ENCODE measurements at places on chromosomes 7 and 10.

GRCh38 chr7:145862212-145862611, 254.4 kb upstream of the CNTNAP2 start:
- DNase-seq, result no peak

- peak; percentile 33 for DNase-seq
These were observed 73.9 kb downstream of the NRP1 start for GRCh38 chr10:33260403-33261149.

DNA sequence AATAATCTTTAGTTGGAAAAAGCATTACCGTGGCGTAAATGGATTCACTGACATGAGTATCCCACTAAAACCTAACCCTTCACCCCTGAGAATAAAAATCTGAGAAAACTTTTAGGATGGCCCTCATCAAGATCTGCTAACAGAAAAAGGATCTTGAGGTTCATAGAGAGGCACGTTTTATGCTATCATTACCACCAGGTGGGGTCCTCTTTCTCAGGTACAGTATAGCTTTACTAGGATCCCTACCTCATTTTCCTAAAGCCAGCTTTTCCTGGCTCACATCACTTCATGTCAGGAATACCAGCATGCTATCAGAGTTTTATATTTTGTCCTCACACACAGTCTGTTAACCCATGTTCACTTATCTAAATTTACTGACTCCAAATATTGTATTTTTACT, 173.7 kb downstream of the POM121L12 start:
- DNase-seq, result no peak

GRCh38 chr10:22606164-22606614, 108.2 kb downstream of the PIP4K2A start:
- peak; percentile 45 for DNase-seq

DNA sequence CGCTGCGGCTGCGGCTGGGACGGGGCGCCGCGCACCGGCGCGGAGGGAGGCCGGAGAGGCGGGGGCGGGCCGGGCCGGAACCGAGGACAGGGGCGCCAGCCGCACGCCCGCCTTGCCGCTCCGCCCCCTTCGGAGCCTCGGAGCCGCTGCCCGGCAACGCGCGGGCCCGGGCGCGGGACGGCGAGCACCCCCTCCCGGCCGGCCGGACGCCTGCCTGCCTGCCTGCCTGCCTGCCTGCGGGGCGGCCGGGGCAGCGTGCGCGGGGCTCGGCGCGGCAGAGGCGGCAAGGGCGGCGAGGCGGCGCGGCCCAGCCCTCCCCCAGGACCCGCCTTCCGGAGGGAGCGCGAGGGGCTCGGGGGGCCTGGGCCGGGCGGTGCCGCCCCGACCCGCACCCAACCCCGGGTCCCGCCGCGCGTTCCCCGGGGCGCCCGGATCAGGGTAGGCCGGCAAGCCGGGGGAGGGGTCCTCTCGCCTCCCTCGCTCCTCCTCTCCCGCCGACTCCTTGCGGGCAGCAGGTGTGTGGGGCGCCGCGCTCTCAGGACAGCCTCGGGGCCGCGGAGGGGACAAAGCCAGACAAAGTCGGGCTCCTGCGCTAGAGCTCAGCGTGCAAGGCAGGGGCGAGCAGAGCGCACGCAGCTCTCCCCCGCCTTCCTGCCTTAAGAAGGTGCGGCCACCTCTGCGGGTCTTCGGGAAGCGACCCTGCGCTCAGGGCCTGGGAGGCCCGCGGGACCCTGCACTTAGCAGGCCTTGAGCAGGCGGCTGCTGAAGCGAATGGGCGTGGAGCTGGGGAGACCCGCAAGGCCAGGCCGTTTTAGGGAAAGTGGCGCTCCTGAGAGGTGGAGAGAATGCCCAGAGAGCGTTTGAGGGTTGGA, at the start of gene KIAA1549:
Gene KIAA1549 (minus strand): TSS at position 58 of the 872 bp plus-strand sequence. CDS start 120 bp downstream, outside the sequence.
- peak; percentile 48 for DNase-seq

DNA sequence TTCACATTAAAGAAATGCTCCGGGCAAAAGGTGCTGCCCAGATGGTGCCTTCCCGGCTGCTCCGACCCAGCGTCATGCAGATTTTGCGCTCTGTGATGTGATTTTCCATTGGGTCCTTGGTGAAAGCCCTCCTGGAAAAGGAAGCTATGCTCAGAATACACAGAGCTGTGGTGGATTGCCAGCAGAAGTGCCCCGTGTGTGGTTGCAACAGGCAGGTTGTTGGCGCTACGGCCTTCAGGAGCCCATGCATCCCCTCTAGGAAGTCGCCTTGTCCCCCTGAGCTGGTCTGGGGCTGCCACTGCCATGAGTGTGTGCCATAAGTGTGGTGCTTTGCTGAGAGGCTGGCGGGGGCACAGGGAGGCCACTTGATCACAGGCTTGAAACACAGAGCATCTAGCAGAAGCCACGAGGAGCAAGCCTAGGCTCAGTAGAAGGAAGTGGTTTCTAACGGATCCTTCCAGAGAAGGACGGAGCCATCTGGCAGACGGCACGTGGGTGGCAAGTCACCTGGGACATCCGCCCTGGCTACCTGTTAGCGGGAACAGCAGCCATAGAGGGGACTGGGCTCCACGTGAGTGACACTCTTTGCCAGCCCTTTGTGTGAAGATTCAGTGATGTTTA, 210.9 kb downstream of the CUX1 start:
- DNase-seq, result no peak

- no peak for DNase-seq
These were observed at the start of gene JCAD for GRCh38 chr10:30059209-30060107. TSS of gene JCAD (minus strand) at chr10:30059586. CDS start at chr10:30047812, 11,774 bp downstream.

DNA sequence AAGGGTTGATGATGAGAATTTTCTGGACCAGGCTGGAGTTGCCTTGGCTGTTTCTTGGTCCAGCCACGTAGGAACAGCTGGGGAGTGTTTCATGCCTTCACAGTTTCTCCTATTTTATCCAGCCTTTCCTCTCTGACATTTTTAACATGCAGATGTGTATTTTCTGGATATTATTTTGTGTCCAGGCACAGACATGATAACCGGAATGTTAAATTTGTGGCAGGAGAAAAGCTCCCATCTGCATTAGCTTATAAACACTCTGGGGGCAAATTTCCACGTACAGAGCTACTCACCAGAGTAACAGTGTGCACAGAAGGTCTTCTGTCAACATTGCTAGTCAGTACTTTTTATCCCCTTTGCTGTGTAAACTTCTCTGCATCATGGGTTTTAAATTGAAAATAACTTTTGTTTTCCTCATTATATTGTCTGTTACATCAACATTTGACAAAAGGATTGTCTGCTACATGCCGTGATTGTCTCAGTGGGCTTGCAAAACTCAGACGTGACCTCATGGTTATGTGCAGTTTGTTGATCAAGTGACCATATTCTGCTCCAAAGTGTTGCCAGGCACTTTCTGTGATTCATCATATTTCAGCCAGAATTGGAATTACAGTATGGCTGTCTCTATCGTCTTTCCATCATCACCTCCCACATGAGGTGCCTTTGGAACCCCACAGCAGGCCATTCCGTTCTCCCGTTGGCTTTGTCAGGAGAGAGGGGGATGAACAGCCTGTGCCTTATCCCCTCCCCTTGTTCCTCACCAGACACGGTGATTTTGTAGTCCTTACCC, 41.4 kb downstream of the INSYN2A start:
- peak; percentile 13 for DNase-seq

DNA sequence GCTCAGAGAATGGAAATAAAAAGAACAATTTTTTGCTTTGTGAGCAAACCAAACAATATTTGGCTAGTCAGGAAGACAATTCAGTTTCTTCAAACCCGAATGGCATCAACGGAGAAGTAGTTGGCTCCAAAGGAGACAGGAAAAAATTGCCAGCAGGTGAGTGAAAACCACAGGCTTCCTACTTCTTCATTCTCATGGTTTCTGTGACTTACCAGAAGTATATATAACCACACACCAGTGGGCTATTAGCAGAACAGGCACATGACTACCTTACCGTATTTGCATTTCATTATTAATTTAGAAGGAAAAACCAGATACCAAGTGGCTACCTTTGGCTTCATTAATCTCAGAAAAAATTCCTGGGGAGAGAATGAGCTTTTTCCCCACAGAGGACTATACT, 8.8 kb downstream of the TDRD1 start:
- no peak for DNase-seq

GRCh38 chr7:74454021-74454924, 567 bp downstream of the GTF2IRD1 start:
- DNase-seq, result no peak

- peak; percentile 29 for DNase-seq
These were observed 274.3 kb downstream of the CCDC3 start for GRCh38 chr10:12726971-12727831.

GRCh38 chr10:71784679-71785272, 11.5 kb upstream of the VSIR start:
- DNase-seq, result no peak

DNA sequence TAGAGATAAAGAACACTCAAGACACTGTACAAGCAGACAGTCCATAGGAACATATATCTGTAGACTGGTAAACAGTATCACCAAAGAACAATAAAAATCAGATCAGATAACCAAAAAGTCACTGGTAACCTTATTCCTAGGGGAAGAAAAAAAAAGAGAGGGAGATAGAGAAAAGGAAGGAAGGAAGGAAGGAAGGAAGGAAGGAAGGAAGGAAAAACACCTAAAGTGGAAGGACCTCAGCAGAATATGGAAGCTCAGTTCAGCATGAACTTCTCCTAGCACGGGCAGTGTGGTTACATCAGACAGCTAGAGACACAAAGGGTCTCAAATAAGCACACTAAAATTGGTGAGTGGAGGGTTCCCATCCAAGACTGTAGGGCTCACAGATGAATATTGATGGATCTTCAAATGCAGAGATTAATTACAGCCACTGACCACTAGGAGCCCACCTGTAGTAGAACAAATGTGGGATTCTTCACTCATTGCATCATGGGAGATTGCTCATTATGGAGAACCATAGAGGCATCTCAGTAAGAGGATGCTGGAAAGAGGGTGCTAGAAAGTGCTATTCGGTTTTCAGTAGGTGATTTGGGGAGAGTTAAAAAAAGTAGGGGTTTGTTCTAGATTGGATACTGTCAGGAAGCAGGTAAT, 293.4 kb upstream of the C7orf33 start:
- DNase-seq, result no peak

DNA sequence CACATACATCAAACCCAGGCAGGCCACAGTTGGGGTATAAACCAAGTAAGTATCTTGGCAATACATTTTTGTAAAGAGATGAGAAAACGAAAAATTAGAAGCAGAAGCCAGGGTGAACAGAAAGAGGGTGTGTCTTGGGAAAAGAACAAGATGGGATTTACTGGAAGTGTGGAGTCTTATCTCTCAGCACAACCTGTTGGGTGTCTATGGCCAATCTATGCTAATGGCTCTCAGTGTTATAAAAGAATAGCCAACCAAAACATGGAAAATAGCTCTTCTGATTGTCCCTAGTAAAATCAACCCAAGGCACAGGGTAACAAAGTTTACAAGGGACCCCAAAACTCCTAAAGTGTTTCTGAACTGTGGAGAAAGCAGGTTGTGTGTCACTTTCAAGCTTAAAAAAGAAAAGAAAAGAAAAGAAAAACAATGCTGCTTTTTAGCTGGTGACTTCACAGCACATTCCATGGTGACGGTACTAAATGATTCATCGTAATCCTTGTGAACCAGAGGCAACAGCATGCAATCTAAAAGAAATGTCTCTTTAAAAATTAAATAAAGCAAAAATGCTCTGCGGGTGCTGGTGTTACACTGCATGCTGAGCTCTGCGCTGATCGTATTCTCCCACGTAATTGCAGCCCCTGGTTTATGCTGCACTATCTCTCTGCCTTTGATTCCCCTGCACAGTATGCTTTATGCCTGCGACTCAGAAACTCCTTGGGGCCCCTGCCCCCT, 100.8 kb downstream of the C10orf90 start:
- DNase-seq, result peak; percentile 92

GRCh38 chr10:128470321-128470965, 344.2 kb upstream of the MKI67 start:
- DNase-seq, result no peak

DNA sequence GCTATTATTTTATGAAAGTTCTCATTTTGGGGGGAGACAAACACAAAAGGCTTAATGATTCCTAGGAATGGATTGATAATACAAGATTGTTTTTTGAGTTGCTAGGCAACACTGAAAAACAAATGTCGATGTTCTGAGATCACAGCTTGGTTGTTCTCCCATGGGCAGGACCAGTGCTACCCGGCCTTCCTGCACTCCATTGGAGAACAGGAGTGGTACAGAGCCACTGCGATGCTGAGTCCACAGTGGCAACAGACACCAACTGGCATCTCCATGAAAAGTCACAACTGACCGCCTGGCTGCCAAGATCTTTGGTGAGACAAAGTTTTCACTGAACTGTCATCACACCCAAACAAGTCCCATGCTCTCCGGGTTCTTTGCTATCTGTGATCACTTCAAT, 68.9 kb upstream of the NMT2 start:
- DNase-seq, result peak; percentile 72

GRCh38 chr7:47643716-47644400, 61.9 kb upstream of the TNS3 start:
- no peak for DNase-seq

- DNase-seq, result peak; percentile 47
These were observed 128.8 kb downstream of the GATA3 start for GRCh38 chr10:8183241-8183704.

DNA sequence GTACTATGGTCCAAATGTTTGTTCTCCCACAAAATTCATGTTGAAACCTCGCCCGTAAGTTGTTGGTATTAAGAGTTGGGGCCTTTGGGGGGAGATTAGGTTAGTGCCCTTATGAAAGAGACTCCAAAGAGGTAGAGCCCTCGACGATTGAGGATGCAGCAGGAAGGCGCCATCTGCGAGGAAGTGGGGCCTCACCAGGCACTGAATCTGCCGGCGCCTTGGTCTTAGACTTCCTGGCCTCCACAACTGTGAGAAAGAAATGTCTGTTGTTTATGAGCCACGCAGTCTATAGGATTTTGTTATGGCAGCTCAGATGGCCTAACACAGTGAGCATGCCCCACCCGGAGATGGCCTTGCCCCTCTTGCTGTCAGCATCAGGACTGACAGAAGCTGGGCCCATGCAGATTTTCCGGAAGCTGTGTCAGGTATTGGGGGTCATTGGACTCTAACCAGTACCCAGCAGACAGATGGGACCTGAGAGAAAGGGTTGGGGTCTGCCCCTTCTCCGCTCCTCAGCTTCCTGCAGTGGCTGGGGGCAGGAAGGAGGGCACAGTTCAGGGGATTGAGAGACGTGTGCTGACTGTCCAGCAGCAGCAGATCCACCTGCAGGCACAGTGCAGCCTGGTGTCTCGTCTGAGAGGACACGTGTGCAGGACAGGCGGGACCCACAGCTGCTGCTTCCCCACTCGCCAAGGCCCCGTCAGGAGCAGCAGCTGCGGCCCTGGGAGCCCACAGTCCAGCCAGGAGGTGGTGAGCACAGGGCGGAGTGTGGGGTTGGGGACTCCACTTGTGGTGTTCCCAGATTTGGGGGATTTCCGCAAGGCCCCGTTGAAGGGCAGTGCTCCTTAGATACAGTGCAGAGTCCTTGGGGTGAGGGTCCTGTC, 47.8 kb downstream of the MGMT start:
- no peak for DNase-seq

Measured in astrocyte of the spinal cord (primary cell).